ENCODE measurements at places on chromosomes 13 and 19.

GRCh38 chr19:46446021-46446420, 17.3 kb upstream of the PNMA8C start:
- no peak for DNase-seq

- DNase-seq: no peak
Measured at GRCh38 chr19:42652021-42652420, 57.3 kb upstream of the CEACAM8 start.

DNA sequence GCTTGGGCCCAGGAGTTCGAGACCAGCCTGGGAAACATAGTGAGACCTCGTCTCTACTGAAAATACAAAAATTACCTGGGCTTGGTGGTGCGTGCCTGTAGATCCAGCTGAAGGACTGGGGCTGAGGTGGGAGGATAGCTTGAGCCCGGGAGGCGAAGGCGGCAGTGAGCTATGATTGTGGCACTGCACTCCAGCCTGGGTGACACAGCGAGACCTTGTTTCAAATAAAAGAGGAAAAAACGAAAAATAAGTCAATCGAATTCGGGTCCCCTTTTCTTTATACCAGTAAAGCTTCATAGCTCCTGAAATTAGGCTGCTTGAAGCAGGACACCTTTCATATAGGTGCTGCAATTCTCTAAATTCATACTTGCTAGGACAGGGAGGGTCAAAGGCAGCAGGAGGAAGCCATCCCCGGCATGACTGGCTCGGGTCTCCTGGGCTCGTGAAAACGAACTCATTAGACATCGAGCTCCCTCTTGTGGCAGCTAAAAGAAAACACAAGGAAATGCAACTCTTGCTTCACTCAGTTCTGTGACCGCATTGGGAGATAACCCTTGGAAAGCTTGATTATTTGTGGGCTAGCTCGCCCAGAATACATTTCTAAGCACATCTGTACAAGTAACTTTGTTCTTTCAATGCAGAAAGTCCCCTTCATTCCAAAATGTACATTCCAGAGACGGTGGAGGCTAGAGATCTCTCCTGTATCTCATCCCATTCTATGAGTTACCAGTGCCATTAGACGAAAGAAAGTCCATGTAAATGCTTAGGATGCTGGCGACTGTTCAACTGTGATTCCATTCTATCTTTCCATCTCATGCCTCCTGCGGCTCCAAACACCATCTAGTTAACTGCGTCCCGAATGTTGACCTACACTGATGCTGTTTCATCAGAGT, 16.8 kb downstream of the FPR2 start:
- no peak for DNase-seq

GRCh38 chr13:25397763-25398162, 26.0 kb downstream of the ATP8A2 start:
- DNase-seq: no peak

DNA sequence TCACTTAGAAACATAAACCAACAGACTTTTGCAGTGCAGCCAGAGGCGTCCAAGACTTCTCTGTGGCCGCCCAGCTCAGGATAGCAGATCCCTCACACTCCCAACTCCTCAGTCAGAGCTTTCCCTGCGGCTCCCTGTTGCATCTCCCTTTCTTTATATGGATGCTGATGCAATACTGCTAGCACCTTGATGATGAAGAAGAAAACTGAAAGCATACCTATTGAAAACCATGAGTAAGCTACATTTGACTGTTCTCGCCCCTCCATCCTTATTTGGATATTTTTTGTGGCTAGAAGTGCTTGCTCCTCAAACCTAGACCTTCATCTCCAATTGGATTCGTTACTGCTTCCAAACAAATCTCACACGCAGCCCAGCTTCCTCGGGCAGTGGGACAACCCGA, 57.3 kb upstream of the UBL3 start:
- no peak for DNase-seq

GRCh38 chr19:18043676-18044075, 35.7 kb downstream of the ARRDC2 start:
- DNase-seq: no peak

GRCh38 chr13:21395953-21396352, 63.1 kb downstream of the ZDHHC20 start:
- no peak for DNase-seq

GRCh38 chr13:36680913-36681312, 7.1 kb downstream of the SERTM1 start:
- no peak for DNase-seq

DNA sequence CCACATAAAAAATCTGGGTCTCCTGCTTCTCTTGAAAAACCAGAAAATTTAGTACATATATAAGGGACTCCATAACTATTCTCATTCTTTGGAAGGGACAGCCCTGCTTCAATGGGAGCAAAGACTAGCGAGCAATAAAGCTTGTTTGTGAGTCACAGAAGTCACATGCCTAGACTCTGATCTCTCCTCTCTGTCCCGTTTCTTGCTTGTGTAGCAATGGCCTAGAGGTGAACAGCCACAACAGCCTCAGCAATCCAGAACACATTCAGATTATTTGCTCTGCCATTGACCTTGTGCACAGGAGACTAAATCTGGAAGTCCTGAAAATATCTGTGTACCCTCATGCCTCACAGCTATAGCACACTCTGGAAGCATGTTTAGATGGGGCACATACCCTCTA, 43.2 kb downstream of the SCGB2B2 start:
- DNase-seq: no peak

DNA sequence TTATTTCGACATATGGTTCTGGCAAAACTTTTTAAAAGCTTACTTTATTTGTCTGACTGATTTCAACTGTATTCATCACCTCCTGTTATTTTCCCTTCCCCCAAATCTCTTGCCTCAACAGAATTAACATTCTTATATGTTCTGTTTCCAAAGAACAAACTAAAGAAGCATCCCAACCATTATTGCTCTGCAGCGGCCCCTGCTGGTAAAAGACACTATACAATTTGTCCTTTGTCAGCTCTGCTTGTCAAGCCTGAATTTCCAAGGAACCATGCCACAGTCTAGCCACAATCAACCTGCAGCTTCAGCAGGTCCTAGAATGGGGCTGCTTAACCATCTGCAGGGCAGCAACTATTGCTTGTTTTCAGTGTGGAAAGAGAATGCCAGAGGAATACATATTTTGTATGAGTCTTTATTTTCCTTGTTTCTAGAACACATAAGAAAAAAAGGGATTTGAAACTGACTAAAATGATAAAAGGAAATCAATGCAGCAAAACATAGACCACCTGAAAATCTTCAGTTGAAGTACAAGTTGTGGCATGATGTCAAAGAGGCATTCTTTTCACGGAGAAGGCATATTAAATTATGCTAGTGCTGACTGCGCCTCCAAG, 845.3 kb downstream of the DIAPH3 start:
- DNase-seq: peak; percentile 1
